Ecto neural progenitor cell (in vitro differentiated cells): ENCODE measurements at places on chromosomes 11 and 22.
A peak's percentile ranks its signal among the peaks of the same experiment; 100 is the strongest.

- DNase-seq, result no peak
Observed at GRCh38 chr11:46307785-46308341, 30.4 kb downstream of the CREB3L1 start.

DNA sequence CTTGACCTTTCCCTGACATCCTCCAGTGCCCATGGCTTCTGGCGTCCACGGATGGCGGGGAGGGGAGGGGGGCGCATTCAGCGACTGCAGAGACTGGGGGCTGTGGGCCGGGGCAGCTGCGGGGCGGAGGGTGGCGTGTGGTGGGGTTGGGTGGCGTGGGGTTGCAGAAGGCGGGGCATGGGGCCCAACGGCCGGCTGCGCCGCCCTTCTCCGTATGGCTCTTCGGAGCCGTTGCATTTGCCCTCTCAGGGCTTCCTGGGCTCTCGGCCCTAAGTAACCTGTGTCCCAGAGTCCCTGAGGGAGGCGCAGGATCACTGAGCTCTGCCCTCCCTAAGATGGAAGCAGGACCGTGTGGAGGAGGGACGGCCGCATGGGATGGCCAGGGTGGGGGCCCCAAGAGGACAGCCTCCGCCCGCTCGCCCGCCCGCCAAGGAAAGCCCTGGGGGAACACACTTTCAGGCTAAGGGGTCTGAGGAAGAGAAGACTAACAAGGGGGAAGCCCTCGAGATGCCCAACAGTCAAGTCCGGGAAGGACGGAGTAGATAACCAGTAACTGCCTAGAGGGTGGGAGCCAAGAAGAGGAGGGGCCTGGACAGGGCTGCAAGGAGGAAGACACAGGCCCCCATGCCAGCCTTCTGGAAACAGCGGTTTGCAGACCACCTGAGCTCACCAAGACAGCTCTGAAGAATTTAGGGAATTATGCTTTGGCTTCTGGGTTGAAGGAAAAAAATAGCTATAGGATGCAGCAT lies 9.2 kb upstream of the AIFM3 start:
- peak; percentile 55 for DNase-seq

DNA sequence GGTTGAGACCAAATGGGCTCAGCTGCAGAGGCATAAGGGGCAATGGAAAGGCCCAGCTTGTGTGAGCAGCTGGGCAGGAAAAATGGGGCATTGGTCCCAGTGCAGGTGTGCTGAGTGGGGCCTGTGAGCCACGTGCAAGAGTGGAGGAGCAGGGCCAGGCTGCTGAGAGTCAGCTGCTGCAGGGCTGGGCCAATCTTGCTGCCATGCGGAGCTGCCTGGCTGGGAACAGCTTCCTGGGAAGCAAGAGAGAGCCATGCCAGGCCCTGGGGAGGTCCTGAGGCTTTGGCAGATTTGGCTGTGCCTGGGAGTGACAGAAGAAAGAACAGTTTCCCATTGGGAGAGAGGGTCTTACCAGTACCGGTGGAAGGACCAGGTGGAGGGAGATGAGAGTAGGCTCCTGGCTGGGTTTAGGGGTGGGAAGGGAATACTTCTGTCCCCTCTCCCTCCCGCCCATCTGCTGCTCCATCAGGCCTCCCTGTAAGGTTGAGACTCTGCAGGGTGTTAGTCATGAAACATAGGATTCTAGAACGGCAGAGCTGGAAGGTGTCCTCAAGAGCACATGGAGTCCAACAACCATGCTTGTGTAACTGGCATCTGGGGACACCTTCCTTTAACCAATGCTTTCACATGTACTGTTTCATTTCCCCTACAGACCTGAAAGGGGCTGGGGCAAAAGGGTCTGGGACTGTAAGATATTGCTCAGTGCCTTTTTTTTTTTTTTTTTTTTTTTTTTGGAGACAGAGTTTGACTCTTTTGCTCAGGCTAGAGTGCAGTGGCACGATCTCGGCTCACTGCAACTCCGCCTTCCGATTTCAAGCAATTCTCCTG lies 10.4 kb downstream of the SEPTIN3 start:
- DNase-seq, result no peak

DNA sequence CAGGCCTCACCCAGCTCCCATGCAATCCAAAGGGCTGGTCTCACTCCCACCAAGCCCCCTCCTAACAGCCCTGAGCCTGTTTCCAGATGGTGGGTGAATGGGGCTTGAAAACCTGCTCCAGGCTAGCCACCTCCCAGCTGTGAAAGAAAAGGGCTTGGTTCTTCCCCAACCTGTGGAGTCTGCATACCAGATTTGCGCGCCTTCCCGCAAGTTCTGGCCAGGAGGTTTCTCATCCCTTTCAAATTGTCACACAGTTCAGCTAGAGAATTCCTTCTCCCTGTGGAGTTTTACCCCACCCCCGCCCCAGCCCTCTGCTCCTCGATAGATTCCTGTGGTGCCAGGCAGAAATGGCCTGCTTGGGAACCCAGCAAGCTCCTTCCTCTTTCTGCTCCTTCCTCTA lies 734.6 kb upstream of the FAT3 start:
- DNase-seq, result no peak

DNA sequence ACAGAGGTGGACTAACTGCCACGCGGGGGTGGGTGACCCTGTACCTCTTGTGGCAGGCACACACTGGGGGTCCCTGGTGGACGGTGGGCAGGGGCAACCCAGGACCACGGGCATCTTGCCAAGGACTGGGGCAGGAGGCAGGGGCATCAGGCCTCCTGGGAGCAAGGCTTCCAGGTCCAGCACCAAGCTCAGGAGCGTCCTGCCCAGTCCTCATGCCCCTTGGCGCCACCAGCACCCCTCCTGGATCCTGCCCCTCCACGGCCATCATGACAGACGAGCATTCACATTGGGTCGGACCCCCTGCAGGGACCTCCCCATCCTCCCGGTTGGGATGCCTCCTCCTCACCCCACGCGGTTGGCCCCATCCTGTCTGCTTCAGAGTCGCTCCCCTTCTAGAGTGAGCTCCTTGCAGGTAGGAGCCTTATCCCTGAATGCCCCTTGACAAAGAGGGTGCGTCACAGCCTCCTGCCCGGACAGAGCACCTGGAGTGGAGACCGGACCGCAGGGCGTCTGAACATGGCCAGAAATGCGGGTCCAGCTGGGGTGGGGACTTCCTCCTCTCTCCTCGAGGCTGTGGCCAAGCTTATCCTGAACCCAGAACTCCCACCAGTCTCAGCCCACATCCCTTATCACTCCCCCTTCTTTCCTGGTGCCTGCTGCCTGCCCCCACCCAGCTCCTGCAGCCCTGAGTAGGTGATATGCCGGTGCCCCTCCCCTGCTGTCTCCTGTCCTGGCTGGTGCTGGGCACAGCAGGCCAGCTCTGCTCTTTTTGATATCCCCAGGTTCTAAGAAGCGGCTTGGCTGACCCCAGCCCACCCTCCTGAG lies 40.3 kb downstream of the IGF2 start:
- DNase-seq, result no peak

GRCh38 chr11:78954261-78954660 lies 379.6 kb upstream of the NARS2 start:
- no peak for DNase-seq

GRCh38 chr22:50312371-50312770 lies 4.9 kb upstream of the PLXNB2 start:
- no peak for DNase-seq

GRCh38 chr11:101477926-101478325 lies 105.9 kb downstream of the TRPC6 start:
- DNase-seq, result no peak

DNA sequence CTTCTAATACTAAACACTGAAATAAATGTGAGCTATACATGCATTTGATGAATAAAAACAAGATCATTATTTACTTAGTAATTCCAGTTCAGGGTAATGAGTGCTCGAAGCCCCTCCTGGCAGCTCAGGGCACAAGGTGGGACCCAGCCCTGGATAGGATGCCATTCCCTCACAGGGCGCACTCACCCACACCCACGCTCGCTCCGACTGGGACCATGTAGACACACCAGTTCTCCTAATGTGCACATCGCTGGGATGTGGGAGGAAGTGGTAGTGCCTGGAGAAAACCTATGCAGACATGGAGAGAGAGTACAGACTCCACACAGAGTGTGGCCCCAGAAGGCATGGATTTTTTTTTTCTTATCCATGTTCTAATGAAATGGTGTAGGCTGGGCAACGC lies 44.5 kb upstream of the RASSF10 start:
- no peak for DNase-seq

- DNase-seq, result no peak
Observed at GRCh38 chr22:20523086-20523983, 15.9 kb downstream of the MED15 start.

DNA sequence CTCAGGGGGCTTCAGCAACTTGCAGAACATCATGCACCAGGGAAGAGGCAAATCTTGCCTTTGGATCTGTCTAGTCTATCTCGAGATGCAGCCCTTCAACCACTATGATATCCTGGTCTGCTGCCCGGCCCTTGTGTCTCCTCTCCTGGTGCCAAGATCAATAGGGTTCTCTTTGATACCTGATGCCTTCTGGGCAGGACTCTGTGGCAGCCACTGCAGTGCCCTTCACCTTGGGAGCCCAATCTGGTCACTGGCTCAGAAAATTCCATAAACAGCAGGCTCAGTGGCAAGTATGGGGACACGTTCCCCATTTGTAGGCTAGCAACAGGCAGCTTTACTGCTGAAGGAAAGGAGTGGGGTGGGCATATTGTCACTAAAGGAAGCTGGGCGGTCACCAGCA lies 23.4 kb downstream of the SYN3 start:
- DNase-seq, result no peak

GRCh38 chr22:23243006-23243573 lies 62.8 kb downstream of the BCR start:
- peak; percentile 76 for DNase-seq

- DNase-seq, result no peak
Observed at GRCh38 chr11:13952221-13952620, 10.3 kb upstream of the SPON1 start.

GRCh38 chr11:12017865-12018453 lies 9.5 kb upstream of the DKK3 start:
- DNase-seq, result no peak

DNA sequence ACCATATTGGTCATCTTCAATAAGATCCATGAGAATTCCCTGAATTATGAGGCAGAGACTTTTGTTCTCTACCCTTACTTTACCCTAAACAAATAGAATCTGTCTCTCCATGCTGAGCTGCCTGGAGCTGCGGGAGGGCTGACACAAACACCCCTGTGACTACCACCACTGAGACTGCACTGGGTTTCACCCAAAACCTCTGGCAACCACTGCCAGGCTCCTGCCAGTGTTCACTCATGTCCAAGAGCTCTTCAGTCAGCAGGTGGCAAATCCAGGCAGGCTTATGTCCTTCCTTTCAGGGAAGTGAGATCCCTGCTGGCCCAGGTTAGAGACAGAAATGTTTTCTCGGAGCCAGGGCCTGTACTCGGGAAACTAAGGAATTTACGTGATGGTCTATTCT lies 1105.3 kb downstream of the LRRC4C start:
- DNase-seq, result no peak

DNA sequence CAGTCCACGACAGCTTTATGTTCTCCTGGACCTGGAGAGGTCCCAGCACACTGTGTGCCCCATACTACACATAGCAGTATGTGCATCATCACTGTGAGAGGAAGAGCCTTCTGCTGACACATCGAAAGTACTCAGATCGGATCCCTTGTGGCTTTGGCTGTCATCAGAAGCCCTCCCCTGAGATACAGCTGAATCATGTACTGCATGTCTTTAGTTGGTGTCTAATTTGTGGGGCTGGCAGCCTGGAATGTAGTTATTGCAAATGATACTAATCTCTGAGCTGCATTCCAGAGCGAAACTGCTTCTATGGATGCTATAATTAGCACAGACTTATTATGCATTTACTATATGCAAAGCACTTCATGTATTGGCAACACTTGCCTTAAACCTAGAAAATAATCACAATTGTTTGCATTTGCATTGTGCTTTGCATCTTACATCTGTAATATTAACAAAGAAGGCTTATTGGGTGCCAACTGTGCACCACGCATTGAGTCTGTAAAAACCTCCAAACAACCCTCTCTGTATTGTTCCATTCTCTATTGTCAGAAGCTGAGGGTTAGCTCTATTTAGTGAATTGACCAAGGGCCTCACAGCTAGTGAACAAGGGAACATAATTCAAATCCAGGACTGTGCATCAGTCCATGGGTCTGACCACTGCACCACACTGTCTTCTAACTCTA lies 89.2 kb upstream of the CRTAM start:
- no peak for DNase-seq

GRCh38 chr11:47257517-47258316 lies at the start of gene NR1H3:
NR1H3 (plus strand) TSS chr11:47257996; CDS start chr11:47259217, 1,221 bp downstream.
- DNase-seq, result peak; percentile 86

DNA sequence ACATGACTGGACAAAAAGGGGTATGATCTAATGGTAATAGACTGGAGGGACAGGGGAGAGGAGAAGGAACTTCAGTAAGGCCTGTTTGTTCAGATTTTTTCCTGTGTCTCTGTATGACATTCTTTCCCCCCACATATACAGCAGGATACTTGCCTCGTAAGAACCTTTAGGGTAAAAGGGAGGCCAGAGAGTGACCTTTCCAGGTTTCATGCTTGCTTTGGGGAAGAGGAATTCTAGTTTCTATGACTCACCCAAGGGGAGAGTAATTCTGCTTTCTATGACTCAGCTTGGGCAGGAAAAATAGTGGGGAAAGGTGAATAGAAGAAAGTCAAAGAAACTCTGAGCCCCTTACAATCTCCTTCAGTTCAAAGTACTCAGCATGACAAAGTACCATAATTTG lies 457.0 kb downstream of the DLG2 start:
- no peak for DNase-seq

GRCh38 chr11:133618544-133618943 lies 86.2 kb upstream of the OPCML start:
- no peak for DNase-seq

DNA sequence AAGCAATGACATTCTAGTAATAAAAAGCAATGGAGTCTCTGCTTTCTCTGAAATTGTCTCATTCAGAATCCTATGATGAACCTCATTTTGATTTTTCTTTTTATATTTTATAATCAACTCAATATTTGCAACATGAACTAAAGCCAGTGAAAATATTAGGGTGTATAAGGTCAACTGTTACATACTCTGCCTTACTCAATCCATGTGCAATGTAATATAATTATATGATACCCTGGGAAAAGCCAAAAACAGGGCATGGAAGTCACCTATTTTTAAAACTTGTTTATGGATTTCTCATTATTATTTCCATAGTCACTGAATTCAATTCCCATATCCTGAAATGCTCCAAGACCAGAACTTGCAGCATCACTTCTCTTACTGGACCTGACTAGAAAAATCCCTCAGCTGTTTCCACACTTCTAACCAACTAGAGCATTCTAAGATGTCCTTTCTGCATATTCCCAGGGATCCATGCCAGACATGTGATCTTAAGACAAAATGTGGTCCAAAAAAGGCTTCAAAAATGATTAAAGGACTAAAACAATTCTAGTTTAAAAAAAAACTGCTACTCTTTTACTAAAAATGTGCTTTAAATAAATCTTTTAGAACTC lies 97.3 kb downstream of the GUCY1A2 start:
- no peak for DNase-seq

DNA sequence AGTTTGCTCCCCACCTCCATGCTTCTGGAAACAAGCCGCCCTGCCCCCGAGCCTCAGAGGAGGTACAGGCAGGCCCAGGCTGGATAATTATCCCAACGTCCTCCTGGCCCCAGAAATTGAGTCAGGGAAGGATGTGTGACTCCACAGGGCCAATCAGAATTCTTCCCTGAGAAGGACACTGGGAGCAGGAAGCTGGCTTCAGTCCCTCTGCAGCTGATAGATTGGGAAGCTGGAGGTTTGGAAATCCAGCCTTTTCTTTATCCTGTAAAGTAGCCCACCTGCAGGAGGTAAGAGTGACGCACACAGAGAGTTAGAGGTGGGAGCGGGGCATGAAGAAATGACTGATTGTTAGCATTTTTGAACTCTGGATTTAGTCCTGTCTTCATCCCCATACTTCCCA lies 97.5 kb upstream of the CD82 start:
- no peak for DNase-seq

- no peak for DNase-seq
Observed at GRCh38 chr11:103871923-103872551, 164.4 kb upstream of the DDI1 start.

GRCh38 chr11:10654811-10655150 lies 38.8 kb downstream of the IRAG1 start:
- no peak for DNase-seq
